ENCODE measurements at places on chromosomes 12 and 14.
A peak's percentile ranks its signal among the peaks of the same experiment; 100 is the strongest.

DNA sequence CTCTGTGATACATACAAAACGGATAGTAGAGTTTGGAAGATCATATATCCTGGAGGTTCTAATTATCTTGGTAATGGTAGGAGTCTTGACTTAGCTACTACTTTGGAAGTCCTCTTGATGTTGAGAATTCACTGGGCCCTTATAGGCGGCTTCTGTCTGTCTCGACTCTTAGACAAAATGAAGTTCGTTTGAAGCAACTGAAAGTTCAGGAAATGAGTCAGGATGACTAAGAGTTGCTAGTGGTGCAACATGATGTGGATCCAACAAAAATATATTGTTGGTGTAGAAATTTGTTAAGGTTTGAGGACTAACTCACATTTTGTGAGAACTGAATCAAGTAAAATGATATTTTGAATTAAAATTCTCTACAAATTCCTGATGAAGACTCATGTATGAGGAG is 272.7 kb downstream of the AEBP2 start:
- no peak for DNase-seq

DNA sequence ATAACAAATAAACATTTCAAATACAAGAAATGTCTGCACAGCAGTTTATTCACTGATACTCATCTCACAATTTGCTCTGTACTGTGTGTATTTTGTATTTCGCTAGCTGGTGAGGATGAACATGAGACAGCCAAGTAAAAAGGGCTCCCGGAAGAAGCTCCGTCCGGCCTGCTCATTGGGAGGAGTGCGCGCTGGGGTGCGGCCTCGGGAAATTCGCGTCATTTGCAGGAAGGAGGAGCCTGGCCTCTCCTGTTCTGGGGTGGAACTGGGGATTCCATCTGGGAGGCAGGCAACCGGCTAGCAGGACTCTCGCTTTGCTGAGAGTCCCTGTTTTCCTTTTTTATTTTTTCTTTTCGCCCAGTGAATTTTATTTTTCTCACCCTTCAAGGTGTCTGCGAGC is 368.4 kb upstream of the TMEM132C start:
- no peak for DNase-seq

GRCh38 chr12:108572166-108572790 is 9.9 kb downstream of the ISCU start:
- DNase-seq, result no peak

DNA sequence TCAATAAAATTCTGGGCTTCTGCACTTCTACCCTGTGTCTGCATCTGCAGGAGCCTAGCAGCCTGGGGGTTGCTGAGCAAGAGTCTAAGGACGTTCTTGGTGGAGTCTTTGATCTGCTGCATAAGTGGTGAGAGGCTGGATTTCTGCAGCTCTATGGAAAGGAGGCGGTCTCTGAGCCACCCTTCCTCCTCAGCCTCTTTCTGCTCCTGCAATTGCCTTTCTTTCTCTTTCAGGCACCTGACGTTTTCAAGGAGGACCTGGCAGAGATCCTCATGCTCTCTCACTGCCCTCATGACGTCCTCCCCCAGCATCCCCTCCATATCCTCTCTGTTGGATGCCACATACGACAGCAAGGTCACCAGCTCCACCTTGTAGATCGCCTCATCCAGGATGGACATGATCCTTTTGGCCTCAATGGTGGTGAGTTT is 13.6 kb upstream of the TPCN1 start:
- DNase-seq, result no peak

DNA sequence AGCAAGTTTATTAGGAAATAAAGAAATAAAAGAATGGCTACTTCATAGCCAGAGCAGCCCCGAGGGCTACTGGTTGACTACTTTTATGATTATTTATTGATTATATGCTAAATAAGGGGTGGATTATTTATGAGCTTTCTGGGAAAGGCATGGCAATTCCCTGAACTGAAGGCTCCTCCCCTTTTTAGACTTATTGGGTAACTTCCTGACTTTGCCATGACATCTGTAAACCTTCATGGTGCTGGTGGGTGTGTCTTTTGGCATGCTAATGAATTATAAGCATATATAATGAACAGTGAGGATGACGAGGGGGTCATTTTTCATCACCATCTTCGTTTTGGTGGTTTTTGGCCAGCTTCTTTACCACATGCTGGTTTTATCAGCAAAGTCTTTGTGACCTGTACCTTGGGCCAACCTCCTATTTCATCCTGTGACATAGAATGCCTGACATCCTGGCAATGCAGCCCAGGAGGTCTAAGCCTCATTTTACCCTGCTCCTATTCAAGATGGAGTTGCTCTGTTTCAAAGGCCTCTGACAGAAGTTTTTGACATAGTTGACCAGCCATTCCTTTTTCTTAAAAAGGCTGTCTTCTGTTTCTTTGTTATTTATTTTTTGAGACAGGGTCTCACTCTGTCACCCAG is 11.1 kb upstream of the PTGES3 start:
- DNase-seq, result no peak

- DNase-seq, result peak; percentile 87
These were observed 39.6 kb downstream of the IQSEC3 start for GRCh38 chr12:106118-106591.

DNA sequence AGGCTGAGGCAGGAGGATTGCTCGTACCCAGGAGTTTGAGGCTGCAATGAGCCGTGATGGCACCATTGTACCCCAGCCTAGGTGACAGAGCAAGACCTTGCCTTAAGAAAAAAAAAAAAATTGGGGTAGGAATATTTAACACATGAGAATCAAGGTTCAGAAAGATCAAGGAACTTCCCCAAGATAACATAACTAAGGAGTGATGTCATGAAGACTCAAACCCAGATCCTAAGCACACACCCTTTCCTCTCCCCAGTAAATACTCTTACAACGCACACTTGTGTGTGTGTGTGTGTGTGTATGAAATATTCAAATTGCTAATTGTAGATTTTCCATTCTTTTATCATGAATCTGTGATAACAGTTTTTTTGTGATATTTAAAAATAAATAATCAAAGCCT is 90.6 kb upstream of the NUDT4 start:
- no peak for DNase-seq

- no peak for DNase-seq
These were observed 195.1 kb upstream of the RTL1 start for GRCh38 chr14:101098641-101099040.

DNA sequence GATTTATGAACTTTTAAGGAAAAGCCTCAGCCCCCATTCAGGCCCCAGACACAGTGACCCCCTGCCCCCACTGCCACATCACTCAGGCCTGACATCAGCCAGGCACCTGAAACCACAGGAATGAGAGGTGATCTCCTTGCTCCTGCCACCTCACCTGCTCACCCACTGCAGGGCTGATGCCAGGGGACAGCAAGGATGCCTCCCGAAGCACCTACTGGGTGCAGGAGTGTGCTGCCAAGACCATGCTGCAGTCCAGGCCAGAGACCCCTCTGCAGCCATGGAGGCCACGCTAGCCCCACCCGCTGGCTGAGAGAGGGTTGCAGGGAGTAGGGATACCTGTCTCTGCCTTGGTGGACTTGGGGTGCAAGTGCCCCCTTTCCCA is 18.6 kb upstream of the KRT7 start:
- no peak for DNase-seq

GRCh38 chr12:1656902-1657301 is 27.9 kb downstream of the WNT5B start:
- DNase-seq, result no peak

DNA sequence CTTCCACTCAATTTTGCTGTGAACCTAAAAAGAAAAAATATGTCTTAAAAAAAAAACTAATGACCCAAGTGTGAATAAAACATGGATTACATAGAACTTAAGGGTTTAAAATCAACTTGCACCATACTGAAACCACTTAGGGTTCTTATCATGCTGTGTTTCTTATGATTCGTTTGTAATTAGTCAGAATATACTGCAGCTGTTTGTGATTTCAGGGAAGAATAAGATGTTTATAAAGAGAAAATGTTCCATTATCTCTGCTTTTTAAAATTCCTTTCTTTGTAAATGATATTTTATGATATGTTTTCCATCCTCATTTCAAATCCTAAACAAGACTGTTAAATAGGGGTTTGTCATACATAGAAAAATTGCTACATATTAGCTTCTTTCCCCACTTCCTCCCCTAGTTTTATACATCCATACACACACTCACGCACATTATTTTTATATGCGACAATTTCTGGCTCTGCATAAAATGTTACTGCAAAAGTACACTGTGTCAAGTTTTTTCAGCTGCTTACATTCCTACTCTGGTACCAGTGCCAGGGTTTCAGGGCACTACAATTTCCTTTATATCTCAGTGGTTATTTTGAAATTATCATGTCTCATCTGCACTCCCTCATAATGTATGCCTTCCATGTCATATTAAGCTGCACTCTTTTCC is 275.2 kb upstream of the GARIN6 start:
- DNase-seq, result no peak

GRCh38 chr14:33717866-33718265 is 233.0 kb downstream of the EGLN3 start:
- DNase-seq, result no peak

DNA sequence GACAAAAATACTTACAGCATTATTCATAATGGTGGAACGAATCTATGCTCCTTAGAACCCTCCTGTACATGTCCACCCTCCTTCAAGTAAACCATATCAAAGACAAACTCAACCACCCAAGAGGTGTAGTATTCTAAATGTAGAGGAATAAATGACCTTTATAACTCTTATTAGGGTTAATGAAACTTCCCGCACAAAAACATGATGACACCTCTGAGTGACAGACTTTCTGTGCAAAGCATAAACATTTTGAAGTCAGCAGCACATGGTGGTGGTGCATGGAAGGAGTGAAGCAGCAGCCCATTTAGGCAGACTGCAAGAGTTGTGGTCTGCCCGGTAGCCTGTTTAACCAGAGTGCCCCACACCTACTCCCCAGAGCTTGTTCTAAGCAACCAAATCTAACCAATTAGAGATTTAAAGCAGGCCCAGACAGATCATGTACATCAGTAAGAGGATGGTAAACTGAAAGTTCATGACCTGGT is 615 bp upstream of the ASB8 start:
- no peak for DNase-seq

- no peak for DNase-seq
These were observed 2.1 kb downstream of the EML5 start for GRCh38 chr14:88790501-88791251.

DNA sequence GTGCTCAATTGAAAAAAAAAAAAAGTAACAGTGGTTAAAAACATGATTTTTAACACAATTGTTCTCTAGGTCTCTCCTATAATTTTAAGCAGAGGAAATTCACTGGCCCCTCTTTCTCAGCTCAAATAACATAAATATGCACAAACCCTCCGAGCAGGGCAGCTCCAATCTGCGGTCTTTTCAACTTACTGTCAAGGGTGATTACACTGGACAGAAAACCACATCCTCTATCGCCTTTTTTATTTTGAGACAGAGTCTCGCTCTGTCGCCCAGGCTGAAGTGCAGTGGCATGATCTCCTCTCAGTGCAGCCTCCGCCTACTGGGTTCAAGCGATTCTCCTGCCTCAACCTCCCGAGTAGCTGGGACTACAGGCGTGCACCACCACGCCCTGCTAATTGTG is 16.5 kb upstream of the GABARAPL1 start:
- DNase-seq, result no peak

DNA sequence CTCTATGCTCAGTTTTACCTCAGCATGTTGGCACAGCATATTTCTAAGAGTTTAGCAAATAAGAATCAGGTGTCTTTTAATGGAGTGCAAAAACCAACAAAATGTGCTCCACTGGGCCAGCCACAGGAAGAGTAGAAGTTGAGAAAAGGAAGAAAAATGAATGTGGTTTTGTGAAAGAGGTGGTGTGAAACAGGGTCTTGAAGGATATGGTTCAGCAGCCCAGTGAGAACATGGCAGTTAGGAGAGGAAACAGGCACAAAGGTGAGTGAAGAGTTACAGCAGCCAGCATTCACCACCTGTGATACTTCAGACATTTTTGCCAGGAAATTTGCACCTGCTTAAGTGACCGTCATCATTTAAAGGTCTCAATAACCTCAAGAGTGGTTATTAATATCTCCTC is 2.4 kb downstream of the STAB2 start:
- DNase-seq, result no peak

DNA sequence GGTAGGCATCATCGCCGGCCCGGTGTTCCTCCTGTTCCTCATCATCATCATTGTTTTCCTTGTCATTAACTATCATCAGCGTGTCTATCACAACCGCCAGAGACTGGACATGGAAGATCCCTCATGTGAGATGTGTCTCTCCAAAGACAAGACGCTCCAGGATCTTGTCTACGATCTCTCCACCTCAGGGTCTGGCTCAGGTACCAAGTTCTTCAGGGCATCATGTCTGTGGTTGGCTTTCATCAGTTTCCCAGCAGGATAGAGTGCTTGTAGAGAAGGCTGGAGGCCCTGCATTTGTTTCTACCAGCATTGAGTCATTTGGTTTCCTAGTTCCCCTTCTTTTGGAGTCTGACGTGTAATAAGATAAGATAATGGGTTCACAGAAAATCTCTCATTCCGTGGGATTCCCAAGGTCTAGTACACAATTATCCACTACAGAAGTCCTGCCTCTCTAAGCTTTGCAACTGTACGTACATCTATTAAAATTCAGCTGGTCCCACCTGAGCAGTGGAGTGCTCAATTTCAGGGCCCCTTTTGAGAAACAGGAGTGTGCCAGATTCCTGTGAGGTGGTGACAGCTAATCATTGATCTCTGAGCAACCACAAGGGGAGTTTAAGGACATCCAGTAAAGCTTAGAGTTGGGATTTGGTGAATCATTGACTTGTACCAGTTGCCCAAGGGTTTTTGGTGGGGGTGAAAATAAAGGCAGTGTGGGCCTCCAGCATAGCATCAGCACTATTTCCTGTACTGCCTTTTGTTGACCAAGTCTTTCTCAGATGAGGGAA is 25.1 kb downstream of the ACVR1B start:
- DNase-seq, result no peak

DNA sequence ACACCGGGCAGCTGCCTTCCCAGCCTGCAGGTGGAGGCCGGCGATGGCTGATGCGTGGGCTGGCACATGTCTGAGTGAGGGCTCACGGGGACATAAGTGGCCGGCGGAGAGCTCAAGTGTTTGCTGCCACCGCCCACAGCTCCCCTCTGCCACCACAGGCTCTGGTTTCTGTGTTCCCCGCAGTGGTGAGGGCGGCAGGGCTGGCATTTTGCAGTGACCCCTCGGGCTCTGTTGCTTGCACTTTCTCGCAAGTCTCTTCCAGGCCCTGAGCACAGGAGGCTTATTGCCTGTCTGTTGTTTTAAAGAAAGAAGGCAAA is 271.0 kb upstream of the RTL1 start:
- peak; percentile 79 for DNase-seq

GRCh38 chr12:11778713-11779685 is 129.5 kb downstream of the ETV6 start:
- DNase-seq, result no peak
